ENCODE measurements at places on chromosomes 4 and X.

- no peak for DNase-seq
Observed at GRCh38 chrX:42017971-42018370, 94.6 kb upstream of the CASK start.

DNA sequence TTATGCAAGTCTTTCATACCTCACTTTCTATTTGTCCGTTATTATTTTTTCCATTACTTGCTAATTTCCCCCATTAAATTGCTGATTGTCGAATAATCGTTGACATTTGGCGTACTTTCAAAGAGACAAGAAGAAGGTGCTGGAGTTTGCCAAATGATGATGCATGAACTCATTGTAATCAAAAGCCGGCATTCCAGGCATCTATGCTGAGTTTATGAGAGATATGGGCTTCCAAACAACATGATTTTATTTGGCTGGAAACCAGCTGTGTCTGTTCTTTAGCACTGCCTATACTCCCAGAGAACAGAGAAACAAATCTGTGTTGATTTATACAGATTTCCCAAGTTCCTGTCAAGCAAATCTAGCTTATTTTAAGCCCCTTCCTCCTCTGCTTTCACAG, 80.8 kb upstream of the RPS6KA3 start:
- no peak for DNase-seq

DNA sequence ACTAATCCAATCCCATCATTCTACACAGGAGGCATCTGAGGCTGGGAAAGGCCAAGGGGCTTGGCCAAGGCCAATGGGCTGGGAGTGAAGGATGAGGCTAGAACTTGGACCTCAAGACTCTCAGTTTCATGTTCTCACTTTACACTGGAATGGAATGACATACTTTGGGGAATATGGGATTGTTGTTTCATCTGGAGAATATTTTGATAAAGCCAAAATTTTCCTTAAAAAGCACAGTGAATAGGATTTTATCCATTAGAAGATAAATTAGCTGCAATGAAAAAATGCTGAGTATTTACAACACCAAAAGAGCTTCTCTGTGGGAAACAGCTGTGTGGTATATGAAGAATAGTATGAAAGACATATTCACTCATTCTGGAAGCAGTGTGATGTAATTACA, 29.3 kb downstream of the SMIM20 start:
- no peak for DNase-seq

DNA sequence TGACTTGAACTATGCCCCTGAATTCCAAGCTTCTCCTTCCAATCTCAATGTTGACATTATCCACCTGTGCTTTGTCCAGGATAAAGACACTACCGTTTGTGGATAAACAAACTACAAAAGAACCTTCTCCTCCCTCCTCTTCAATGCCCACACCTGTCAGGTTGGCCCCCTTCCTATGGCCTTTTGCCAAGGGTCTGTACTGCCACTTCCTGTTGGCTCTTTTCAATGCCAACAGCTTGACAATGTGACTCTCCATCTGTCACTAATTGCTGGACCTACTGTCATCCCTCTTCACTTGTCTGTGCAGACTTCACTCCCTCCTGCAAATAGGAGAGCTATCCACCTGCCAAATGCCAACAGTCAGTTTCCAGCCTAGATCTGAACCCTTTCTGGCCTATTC, 35.8 kb upstream of the MID1 start:
- no peak for DNase-seq

GRCh38 chr4:87511500-87511899, 17.7 kb downstream of the SPARCL1 start:
- DNase-seq: no peak

All from activated CD8-positive, alpha-beta memory T cell treated with anti-CD3 and anti-CD28 coated beads for 1 hour (primary cell).